ENCODE measurements at places on chromosomes 5 and 9.

GRCh38 chr9:95505072-95505716, 11.6 kb downstream of the PTCH1 start:
- no peak for DNase-seq

DNA sequence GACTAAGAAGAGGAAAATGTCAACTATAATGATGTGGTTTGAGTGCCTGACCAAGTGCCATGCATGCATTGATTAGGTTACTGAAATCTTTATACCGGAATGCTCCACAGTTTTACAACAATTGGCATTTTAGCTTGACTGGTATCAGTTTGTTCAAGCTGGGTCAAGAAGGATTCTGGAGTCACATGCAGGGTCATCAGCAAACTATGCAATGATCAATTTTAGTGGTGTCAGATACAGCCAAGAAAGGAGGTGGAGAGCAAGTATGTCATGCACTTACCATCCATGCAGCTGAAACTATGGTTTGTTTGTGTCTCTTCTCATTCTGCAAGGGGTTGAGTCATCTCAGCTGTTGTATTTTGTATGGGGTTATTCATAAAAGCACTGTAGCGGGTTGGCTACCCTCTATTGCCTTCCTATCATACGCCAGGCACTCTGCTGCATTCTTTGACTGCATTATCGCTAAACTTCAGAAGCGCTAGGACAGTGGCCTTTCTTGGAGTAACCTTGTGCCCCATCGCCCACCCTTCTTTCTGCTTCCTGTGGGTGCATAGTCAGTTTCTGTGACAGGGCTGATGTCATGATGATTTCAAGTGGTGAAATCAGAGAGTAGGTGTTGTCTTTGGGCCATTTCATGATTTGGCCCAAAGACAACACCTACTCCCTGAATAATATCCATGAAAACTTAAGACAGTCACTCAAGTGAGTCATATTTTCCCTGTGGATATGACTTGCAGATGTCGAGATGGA, 145.4 kb downstream of the MTX3 start:
- no peak for DNase-seq

GRCh38 chr5:73180566-73180965, 7.6 kb downstream of the TMEM174 start:
- DNase-seq: no peak

DNA sequence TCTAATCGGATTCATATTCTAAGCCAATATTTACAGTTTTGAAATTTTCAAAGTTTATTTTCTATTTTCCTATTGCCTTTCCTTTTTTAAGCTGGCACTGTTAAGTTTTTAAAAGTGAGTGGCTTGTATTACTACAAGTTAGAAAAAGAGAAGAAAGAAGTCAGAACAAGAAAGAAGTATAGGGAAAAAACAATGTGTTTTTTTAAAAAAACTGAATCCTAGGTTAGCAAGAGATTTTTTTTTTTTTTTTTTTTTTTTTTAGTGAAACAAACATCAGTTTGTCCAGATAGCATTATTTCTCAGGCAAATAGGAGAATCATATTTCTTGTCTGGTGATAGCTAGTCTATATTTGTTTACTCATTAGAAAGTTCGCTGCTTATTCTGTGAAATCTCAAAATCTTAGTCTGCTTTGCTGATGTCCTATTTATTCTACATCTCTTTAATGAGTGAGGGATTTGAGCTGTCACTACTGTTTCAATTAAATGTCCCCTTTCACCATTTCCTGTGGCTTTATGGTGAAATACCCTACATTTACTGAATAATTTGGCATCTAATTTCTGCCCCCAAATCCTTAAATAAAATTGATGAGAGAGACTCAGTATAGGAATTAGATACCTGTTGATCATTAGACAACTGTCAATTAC, 19.1 kb upstream of the LMNB1 start:
- DNase-seq: no peak

DNA sequence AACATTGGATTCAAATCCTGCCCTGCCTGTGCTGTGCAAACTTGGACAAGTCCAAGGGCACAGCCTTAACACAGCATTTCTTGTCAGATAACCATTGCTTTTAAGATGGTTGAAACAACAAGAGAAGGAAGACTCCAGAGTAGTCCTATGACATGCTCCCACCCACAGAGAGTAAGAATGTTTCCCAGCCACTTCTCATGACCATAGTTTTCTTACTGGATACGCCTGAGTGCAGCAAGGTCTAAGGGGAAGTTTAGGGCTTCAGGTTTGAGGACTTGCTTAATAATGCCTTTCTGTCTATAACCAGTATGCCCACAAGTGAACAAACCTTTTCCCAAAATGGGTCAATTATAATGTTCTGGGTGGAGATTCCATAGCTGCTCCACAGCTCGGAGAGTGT, 126.4 kb downstream of the SLF1 start:
- DNase-seq: no peak

- no peak for DNase-seq
These were observed 180.8 kb upstream of the NUDT12 start for GRCh38 chr5:103743421-103743820.

DNA sequence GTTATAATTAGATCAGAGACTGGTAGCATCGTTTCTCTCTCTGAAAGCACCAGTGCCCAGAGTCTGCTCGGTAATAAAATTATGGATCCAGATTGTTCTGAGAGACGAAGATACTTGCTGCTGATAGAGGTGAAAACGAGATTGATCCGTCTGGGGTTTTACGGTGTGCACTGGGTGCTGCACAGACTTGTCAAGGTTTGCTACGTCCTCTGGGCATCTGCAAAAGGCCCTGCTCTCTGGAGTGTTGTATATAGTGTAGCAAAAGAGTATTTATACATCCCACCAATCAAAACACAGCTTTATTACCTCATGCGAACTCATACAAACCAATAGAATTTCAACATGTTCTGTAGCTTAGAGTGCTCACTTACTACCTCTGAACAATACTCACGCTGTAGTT, 219.3 kb downstream of the PBX3 start:
- DNase-seq: no peak

GRCh38 chr5:126385524-126386502, 37.4 kb upstream of the GRAMD2B start:
- no peak for DNase-seq

DNA sequence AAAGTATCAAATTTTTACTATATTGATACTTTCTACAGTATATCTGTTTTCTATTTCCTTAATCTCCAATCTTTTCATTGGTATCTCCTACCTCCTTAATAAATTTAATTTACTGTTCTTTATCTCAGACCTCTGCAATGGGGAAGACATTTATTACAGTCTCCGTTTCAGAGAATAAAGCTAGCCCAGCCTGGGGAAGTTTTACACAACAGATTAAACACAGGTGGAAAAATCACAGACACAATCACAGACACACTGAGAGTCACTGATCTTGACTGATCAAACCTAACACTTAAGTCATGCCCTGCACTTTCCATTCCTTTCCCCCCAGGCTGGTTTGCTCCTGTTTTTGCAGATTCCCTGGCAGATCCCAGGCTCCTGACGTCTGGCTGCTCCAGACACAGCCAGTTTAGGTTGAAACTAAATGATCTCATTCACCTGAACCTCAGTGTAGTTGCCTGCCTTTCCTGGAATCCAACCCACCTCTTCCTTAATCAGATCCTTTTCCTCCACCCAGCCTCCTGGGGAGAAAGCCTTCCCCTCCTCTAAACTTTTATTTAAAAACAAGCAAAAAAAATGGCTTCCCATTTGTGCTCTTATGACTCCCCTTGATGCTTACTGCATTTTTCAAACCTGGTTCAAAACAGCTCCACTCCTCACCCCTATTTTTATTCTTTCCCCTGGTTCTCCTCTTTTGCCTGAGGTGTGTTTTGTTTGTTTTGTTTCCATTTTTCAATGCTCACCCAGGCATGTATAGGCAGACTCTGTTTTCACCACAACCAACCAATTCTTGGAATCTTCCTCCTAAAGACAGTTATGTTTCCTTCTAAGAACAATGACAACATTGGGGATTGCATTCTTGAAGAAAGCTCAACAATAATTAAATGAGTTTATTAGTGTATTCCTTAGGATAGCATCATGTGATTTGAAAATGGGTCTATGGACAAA, 29.5 kb upstream of the OSMR start:
- DNase-seq: no peak

- DNase-seq: no peak
These were observed 13.7 kb upstream of the ITGA1 start for GRCh38 chr5:52774005-52774410.

DNA sequence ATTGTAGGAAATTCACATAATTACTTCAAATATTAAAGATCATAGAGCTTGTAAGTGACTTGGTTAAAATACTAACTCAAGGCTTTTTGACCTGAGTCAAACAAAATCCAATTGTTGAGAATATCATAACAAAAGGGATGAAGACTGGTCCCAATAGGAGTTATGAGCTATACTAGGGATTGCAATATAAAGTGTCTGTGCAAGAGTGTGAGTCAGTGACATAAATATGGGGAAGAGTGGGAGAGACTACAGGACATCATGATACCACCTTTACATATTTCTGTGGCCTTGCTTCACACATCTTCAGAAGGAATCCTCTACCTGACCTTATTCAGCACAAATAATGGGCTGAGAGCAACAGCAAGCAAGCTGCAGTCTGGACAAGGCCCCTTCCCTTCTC, 180.9 kb upstream of the SLC24A2 start:
- DNase-seq: no peak

DNA sequence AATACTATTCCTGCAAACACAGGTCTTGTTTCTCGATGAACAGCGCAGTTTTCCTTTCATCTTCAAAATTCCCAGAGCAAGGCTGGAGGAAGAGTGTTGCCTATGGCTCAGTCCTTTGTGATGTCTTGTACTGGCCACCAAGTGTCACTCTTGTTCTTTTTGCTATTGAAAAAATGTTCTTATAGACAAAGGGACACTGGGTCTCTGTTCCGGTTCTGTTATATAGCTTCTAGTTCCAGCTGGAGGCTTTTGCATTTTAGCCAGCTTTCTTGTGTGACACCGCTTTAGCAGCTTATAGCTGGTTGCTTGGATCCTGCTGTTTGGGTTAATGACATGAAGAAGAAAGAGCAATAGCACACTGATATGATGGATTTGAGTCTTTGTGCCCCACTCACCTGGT, 343.7 kb upstream of the KCNN2 start:
- DNase-seq: peak; percentile 19

- no peak for DNase-seq
These were observed 505.9 kb upstream of the MEF2C start for GRCh38 chr5:89388872-89389271.

DNA sequence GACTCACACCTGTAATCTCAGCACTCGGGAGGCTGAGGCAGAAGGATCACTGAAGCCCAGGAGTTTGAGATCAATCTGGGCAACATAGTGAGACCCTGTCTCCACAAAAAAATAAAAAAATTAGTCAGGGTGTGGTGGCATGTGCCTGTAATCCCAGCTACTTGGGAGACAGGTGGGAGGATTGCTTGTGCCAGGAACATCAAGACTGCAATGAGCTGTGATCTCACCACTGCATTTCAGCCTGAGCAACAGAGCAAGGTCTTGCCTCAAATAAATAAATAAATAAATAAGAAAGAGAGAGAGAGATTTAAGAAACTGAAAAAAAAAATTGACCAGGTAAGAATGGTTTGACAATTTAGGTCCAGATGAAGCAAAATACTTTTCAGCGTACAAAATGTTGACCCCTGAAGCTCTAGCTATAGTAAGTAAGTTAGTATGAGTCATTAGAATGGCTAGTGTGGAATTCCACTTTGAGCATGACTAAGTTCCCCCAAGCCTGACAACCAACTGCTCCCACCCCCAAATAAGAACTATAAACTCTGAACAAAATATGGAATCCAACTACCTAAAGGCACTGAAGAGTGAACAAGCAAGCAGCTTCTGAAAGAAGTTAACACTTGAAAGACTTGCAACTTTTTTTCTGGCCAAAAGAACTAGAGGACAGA, 217.8 kb upstream of the TLE4 start:
- DNase-seq: no peak

DNA sequence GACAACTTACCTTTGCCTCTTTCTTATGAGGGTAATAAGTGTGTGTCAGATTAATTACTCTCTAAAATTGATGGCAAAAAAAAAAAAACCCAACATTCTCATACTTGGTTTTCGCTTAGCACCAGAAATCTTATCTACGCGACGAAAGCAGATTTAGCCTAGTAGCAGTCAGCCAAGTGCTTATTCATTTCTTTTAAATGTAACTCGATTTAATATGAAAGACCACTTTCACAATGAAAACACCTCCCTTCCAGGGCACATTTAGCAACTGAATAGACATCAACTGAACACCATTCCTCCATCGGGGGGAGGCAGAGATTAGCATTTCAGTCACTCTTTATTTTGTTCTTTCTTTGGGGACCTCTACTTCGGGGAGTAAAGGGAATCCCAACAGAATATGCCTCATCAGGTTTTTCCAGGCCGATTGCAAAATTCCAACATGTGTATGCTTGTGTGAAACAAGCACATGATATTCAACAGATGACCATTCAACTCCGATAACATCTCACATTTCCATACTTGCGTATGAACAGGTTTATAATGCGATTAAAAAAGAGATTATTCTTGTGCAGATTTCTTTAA, 124.1 kb upstream of the RETREG1 start:
- DNase-seq: peak; percentile 28

DNA sequence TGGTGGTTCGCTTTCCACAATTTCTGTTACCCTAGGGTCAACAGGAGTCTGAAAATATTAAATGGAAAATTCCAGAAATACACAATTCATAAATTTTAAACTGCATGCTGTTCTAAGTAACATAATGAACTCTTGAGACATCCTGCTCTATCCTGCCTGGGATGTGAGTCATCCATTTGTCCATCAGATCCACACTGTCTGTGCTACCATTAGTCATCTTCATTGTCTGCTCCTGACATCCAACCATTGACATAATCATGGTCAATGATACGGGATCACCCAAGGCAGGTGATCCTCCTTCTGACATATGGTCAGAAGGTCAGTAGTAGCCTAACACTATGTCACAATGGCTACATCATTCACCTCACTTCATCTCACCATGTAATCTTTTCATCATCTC, 276.7 kb upstream of the KIF2A start:
- no peak for DNase-seq

GRCh38 chr5:14142202-14142826, 828 bp upstream of the TRIO start:
- DNase-seq: no peak

DNA sequence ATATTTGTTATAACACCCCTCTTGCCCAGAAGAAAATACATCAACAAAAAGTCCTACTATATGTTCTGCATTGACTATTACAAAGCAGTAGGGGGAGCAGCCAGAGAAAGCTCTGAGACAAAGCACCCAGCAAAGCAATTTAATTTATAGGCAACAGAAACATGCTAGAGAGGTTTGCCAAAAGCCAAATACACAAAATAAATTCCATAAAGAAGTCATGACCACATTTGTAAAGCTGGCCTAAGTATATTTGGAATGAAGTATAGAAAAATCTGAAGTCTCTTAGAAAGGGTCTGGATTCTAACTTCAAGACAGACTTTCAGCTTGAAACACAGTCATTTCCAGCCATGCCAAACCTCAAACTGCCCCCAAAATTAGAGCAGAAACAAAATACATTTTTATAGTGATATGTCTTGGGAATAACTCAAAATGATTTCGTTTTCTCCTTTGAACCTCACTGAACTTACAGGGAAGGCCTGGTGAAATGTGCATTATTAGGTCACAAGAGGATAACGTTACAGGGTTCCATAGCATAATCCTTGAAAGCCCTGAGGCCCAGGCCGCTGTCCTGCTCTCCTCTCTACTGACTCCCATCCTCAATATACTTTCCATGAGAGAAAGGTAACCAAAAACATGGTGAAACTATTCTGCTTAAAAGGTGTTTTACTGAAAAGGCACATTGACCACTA, 451.8 kb downstream of the RAB3C start:
- peak; percentile 80 for DNase-seq

Data from Kasumi-1 (cell line).